ENCODE measurements at places on chromosomes 3 and 15.
A peak's percentile ranks its signal among the peaks of the same experiment; 100 is the strongest.

- no peak for DNase-seq
These were observed 1.7 kb downstream of the SPCS1 start for GRCh38 chr3:52707585-52707984.

DNA sequence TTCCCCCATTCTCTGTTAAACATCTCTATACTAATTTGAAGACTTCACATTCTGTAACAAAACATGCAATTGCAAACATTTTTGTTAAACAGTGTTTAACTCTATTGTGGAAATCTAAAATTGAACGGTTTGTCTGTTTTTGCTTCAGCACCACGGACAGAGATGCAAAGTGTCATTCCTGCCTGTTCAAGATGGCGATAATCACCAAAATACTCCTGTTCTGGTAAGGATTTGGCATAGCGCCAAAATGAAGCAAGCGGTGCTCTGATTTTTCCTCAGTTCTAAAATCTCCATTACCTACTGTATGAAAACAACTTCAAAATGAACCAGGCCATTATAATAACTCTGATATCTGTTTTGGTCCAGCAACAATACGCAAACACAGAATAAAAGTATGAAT lies 129.7 kb upstream of the TUSC7 start:
- no peak for DNase-seq

GRCh38 chr15:83830381-83830780 lies 176.5 kb downstream of the ADAMTSL3 start:
- DNase-seq, result no peak

- no peak for DNase-seq
These were observed 263.0 kb downstream of the TLE3 start for GRCh38 chr15:69834761-69835160.

DNA sequence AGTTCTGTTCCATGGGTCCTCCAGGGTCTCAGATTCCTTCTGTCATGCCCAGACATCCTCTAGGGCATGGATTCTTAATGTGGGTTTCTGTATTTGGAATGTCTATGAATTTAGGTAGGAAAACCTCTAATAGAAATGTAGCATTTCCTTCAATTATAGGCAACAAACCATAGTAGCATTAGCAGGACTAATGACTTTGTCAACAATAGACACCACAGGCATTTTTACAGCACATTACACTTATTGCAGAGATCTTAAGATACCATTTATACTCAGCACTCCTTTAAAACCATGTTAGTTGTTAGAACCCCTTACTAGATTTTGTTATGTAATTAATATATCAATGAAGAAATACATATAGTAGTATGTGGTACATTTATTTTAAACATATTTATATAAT lies 77.8 kb upstream of the TBC1D5 start:
- DNase-seq, result no peak

DNA sequence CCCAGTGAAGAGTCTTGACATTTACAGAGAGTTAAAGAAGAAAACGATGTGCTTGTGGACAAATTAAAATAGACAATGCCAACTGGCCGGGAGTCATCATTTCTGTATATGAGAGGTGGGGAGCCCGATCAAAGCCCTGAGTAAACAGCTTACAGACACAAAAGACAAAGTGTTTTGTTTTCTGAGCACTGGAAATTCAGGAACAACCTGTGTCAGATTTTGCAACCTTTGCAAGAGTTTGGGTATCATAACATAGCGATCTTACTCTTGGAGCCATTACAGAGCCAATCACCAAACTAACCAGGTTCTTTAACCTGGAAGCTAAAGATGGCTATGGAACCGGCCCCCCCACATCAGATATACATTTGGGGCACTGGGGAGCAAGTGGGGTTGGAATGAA lies 101.9 kb upstream of the LRIG1 start:
- DNase-seq, result no peak

GRCh38 chr3:151901644-151902285 lies 28.3 kb downstream of the SUCNR1 start:
- no peak for DNase-seq

GRCh38 chr15:39788800-39789565 lies 6.3 kb upstream of the FSIP1 start:
- no peak for DNase-seq

DNA sequence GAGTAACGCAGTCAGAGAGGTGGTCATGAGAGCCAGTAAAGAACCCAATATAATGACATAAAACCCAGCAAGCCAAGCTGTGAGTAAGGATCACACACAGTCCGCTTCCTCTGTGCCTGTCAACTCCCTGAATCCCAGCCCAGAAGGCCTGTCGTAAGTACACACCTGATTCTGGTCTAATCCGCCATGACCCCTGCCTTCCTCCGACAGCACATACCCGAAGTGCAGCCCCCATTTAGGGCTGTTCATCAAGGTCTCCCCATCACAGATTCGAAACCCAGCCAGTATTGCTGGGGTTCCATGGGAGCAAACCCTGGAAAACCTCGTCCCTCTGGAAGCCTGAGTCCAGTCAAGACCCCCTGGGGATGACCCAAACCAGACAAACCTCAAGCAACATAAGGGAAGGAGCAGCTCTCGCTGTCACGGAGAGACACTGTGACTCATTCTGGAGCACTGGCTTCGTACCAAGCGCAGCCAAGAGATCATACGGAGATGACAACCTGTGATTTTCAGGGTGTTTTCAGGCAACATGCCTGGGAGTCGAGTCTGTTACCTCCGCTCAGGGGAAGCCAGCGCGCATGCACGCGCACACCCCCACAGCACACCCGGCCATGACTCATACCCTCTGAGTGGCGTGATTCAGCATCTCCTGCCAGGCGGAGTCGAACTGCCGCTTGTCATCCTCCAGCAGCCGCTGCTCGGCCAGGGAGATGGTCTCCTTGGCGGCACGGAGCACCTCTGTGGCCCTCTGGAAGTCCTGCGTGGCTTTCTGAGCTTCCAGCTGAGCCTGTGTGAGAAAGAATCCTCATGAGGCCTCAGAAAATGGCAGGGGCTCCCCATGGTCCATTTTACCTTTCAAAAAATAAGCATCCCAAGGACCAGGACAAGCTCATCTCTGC lies 63.0 kb downstream of the SH3BP5 start:
- no peak for DNase-seq

GRCh38 chr15:70353606-70354345 lies 256.1 kb upstream of the TLE3 start:
- DNase-seq, result peak; percentile 59

Measured in left forelimb (tissue), 1 donor.